Sciatic nerve (tissue), 2 donors: ENCODE measurements at places on chromosomes 7 and 10. TPM values are rescaled to one million over a fixed set of nuclear protein-coding genes. Genes with fewer than 3 reads are reported as not detected.

- no peak for DNase-seq
Observed at GRCh38 chr7:94396037-94396431, 1.3 kb downstream of the COL1A2 start.

Gene OTUD1
- total RNA-seq: 33.9 TPM

GRCh38 chr10:72524489-72524888, 101.4 kb downstream of the MICU1 start:
- DNase-seq: no peak

Gene PON2
- 111 TPM for total RNA-seq

DNA sequence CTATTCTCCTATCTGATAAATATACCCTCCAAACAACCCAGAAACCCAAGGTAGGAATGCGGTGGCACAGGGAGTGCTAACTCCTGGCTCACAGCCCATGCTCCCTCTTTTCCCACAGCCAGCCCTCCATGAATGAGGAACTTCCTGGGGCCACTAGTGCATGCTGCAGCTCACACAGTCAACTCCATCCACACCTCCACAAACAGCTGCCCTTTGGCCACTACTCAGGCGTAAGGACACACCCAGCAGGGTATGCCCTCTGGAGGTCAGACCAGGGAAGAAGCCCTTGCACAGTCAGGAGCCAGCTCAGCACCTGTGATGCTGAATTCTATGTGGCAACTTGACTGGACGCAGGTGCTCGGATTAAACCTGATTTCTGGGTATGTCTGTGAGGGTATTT, 85.2 kb upstream of the PIK3CG start:
- no peak for DNase-seq

Gene SYT15B
- 12.5 TPM for total RNA-seq

DNA sequence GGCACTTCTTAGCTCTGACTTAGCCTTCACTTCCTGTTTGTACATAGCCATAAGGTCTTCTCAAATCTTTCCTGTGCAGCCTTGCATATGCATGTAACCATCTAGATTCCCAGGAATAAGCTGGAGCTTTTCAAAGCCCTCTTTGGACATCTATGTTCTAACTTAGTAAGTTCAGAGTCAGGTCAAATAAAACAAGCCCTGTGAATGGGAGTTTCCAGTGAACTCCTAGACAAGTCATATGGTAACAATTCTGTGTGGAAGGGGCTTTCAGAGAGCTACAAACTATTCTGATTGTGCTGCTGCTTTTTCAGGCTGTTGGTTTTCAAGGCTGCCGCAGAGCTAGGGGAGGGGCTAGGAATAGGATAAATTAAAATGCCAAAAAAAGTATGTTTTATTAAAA, 208.4 kb upstream of the AKR1E2 start:
- no peak for DNase-seq
